ENCODE measurements at places on chromosomes 1 and 21. TPM values are rescaled to one million over a fixed set of nuclear protein-coding genes. Genes with fewer than 3 reads are reported as not detected.

GRCh38 chr1:109441069-109441468 lies 14.8 kb upstream of the PSMA5 start:
- H3K36me3 ChIP-seq: no peaks in the 10 kb centered on the region
- H3K27ac ChIP-seq: no peak overlapping the region
- H3K27me3 ChIP-seq: no peaks in the 10 kb centered on the region
- DNase-seq: no peak
- peaks cover 6% of the 10 kb centered on the region for H3K4me1 ChIP-seq

DNA sequence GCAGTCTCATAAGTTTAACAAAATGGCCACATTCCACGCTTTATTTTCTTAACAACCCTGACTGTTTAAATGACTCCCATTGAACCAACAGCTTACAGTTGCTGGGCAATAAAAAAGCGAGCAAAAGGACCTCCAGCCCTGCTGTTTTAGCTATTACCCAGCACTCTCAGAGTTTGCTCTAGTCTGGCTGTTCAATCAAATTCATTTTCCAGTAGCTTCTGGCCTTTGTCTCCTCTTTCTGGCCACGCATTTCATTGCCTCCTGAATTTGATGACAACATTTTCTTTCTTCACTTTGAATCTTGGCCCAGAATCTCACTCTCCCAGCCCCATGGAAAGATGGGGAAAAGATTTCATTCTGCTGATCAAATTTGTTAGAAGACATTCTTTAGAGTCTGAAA lies 44.1 kb upstream of the DOCK7 start:
- no peak overlapping the region for H3K4me3 ChIP-seq
- no peak for DNase-seq
- H3K36me3 ChIP-seq: no peaks in the 10 kb centered on the region
- H3K27me3 ChIP-seq: no peaks in the 10 kb centered on the region

MROH9 gene
- total RNA-seq: not detected

DNA sequence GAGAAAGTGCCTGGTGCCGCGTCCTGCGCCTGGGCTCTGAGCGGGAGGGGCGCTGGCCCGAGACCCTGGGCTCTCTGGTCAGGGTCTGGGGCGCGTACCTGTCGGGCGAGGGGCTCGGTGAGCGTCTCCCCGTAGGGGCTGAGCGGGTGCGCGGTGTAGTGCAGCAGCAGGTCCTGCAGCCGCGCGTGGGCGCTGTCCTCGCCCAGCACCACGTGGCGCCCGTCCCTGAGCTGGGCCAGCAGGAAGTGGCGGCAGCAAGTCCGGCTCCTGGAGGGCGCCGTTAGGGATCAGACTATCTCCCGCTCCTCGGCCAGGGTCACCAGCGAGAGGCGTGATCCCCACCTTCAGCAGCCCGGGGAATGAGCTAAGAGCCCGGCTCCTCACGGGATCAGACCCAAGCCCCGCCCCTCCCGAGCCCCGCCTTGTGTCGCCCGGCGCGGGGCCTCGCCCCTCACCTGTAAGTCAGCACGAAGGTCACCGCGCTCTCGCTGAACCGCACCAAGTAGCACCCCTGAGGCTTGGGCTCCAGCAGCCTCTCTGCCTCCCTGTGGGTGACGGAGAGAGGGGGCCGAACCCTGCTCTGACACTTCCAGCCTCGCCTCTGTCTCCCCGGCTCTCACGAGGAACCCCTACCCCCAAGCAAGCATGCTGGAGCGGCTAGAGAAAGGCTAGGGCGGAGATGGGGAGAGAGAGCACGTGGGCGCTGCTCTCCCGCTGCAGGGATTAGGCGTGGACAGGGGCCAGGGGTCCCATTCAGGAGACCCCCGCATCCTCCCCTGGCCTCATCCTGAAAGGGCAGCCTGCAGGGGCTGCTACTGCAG lies 2.7 kb downstream of the SH2D2A start:
- peak; percentile 19 for DNase-seq
- H3K4me1 ChIP-seq: peaks cover 40% of the 10 kb centered on the region
- H3K27ac ChIP-seq: peak overlapping the region; percentile 51
- no peaks in the 10 kb centered on the region for H3K27me3 ChIP-seq
- no peaks in the 10 kb centered on the region for H3K36me3 ChIP-seq

- no peak overlapping the region for H3K27ac ChIP-seq
- no peak overlapping the region for H3K4me3 ChIP-seq
- no peaks in the 10 kb centered on the region for H3K36me3 ChIP-seq
- no peaks in the 10 kb centered on the region for H3K4me1 ChIP-seq
- DNase-seq: no peak
Observed at GRCh38 chr1:39261712-39262221, 57.3 kb downstream of the MACF1 start.

GRCh38 chr1:113608399-113608798 lies 150.9 kb downstream of the PHTF1 start:
- DNase-seq: no peak
- H3K4me1 ChIP-seq: no peaks in the 10 kb centered on the region
- H3K4me3 ChIP-seq: no peak overlapping the region
- no peaks in the 10 kb centered on the region for H3K36me3 ChIP-seq
- H3K27me3 ChIP-seq: no peaks in the 10 kb centered on the region

DNA sequence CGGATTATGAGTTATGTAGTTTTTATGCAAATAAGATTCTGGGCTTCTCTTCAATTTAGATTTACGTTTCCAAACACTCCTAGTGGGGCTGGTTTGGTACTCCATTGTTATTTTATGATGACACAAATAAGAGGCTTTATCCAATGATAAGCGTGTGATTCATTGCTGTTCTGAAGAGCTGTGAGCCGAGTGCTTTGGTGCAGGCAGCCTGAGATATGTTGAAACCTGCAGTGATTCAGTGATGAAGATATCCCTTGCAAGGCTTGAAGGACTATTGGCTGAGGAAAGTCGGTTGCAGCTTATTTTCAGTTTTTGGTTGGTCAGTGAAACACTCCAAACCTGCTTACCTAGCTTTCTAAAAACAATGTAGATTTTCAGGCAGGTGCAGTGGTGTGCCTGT lies 112.2 kb downstream of the RYR2 start:
- H3K36me3 ChIP-seq: no peaks in the 10 kb centered on the region
- DNase-seq: no peak
- H3K4me1 ChIP-seq: no peaks in the 10 kb centered on the region
- H3K4me3 ChIP-seq: no peak overlapping the region

- H3K36me3 ChIP-seq: no peaks in the 10 kb centered on the region
- H3K4me1 ChIP-seq: peaks cover under 1% of the 10 kb centered on the region
- no peak overlapping the region for H3K4me3 ChIP-seq
- no peak overlapping the region for H3K27ac ChIP-seq
- no peak for DNase-seq
Observed at GRCh38 chr1:235739631-235740030, 90.0 kb upstream of the GNG4 start.

DNA sequence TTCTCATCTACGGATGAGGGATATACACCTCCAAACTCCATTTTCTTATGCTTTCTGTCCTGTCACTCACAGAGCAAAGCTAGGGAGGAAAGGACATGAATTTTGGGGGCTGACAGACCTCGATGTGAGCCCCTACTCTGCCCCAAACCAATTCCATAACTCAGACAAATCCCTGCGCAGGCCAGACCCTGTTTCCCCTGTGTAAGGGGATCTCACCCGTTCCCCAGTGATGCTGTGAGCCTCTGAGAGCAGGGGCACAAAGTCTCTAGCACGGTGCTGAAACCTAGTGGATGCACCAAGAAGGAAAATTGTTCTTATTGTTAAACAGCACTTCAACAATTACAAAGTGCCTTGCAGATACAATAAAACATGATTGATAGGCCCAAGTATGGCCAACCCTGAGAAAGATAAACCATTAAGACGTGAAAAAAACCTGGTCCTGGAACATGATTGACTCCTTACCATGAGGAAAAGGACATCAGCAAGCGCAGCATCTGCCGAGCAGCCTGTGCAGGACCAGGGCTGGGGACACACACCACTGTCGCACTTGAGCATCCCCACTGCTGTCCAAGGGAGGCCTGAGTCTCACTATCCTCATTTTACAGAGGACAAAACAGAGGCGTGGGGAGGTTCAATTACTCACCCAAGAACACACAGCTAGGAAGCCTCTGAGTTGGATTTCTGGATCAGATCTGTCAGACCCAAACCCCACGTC lies 137.8 kb downstream of the GLIS1 start:
- no peaks in the 10 kb centered on the region for H3K4me1 ChIP-seq
- DNase-seq: no peak

DNA sequence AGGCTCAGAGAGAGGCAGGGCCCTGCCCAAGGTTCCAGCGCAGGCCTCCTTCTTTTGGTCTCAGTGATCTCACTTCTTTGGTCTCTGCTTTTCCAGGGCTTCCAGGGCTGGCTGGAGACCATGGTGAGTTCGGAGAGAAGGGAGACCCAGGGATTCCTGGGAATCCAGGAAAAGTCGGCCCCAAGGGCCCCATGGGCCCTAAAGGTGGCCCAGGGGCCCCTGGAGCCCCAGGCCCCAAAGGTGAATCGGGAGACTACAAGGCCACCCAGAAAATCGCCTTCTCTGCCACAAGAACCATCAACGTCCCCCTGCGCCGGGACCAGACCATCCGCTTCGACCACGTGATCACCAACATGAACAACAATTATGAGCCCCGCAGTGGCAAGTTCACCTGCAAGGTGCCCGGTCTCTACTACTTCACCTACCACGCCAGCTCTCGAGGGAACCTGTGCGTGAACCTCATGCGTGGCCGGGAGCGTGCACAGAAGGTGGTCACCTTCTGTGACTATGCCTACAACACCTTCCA lies 7.7 kb downstream of the C1QB start:
- no peak overlapping the region for H3K4me3 ChIP-seq
- H3K4me1 ChIP-seq: no peaks in the 10 kb centered on the region
- DNase-seq: no peak
- no peak overlapping the region for H3K27ac ChIP-seq
- H3K27me3 ChIP-seq: peaks cover 8% of the 10 kb centered on the region

Measured in HCT116 (cell line).